GM12865 (cell line): ENCODE measurements at places on chromosomes 6 and 20.

- DNase-seq, result peak; percentile 70
Measured at GRCh38 chr20:38073307-38074071, 39.9 kb downstream of the RPRD1B start.

DNA sequence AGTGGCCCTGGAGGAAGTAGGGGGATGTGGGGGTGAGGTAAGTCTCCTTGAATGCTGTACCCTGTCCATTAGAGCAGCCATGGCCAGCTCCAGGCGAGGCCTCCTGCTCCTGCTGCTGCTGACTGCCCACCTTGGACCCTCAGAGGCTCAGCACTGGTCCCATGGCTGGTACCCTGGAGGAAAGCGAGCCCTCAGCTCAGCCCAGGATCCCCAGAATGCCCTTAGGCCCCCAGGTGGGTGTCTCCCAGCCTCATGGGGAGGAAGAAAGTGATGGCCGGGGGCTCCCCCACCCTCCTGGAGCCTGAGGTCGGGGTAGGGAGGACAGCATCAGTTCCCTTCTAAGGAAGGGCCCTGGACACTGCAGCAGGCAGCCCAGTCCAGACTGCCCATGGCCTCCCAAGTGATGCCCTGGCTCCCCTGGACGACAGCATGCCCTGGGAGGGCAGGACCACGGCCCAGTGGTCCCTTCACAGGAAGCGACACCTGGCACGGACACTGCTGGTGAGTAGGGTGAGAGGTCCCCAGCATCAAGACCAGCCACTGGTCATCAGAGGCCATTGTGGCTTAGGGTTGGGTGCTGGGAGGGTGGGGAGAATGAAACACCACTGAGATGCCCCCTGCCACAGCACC is 1.0 kb downstream of the GNRH2 start:
- no peak for DNase-seq

- DNase-seq, result no peak
Measured at GRCh38 chr20:10388597-10388996, 45.4 kb downstream of the MKKS start.

- no peak for DNase-seq
Measured at GRCh38 chr6:105952772-105953690, 133.1 kb upstream of the PRDM1 start.

DNA sequence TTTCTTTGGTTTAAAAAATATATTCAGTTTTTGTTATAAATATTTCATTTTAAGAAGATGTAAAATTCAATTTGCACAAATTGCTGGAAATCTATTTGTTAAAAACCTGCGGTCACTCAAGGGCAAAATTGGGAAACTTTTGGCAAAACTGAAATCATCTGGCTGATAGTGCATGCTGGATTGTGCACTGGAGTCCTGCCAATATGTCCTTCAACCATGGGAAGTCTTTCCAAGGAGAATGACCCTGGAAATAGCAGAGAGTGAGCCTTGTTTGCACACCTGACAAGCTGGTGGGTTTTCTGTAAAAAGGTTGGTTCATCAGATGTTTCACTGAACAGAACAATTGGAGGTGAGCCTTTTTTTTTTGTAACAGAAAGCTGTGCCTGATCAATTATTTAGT is 413.5 kb downstream of the BTBD3 start:
- no peak for DNase-seq

GRCh38 chr6:20997143-20997769 is 463.0 kb downstream of the CDKAL1 start:
- peak; percentile 5 for DNase-seq

DNA sequence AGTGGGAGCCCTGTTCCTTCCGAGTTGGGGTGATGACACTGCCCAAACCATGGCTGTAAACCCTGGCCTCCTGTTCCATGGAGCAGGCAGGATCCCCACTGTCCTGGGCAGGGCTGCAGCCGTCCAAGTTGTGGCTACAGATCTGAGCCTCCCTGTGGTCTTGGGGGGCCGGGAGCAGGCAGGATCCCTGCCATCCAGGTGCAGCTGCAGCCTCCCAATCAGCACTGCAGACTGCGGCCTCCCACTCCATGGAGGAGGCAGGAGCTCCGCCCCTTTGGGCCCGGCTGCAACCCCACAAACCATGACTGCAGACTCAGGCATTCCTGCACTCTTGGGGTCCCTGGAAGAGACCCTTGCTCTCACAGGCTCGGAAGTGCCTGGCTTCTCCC is 872.1 kb upstream of the GJE1 start:
- DNase-seq, result no peak

- DNase-seq, result no peak
Measured at GRCh38 chr6:24927985-24928745, 7.6 kb downstream of the RIPOR2 start.

DNA sequence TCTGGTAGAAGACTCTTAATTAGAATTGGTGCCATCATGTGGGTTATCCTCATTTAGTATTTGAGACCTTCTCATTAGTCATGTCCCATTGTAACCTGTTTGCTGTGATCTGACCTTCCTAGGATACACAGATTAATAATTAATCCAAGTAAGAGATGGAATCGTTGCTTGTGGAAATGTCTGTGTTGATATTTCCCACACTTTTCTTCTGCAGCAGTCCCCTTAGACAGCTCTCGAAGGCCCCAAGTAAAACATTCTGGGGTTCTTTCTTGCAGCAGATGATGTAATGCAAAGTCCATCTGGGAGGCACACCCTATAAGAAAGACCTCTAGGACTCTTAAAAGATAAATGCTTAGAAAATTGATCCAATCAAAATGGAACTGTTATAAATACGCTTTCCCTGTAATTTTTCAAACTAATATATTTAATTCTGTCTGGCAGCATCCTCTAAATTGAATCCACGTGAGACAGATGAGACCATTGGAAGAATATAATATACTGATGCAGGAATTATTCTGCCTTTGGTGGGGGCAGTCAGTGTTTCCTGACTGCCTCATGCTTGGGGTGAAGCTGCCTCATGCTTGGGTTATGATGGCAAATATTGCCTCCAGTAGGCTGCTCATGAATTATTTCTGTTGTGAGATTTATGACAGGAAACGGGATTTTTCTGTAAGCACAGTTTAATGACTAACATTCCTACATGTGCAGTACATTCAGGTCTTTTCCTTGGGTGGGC is 54.5 kb upstream of the ARMC2 start:
- DNase-seq, result no peak

DNA sequence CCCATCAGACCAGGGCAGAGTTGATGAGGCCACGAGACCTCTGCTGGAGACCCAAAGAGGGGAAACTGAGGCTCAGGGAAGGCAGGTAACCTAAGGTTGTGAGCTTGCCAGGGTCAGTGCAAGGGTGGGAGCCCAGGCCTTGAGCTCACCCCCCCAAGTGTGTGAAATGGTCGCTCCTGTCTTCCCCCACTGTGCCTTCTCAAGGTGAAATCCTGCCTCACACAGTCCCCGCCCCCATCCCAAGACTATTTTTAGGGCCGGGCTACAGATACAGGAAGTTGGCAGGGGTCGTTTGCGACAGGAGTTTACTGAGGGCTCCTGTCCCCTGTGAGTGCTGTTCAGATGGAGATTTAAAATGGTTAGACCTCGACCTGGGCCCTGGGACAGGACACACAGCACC is 18.7 kb upstream of the GATA5 start:
- peak; percentile 33 for DNase-seq

DNA sequence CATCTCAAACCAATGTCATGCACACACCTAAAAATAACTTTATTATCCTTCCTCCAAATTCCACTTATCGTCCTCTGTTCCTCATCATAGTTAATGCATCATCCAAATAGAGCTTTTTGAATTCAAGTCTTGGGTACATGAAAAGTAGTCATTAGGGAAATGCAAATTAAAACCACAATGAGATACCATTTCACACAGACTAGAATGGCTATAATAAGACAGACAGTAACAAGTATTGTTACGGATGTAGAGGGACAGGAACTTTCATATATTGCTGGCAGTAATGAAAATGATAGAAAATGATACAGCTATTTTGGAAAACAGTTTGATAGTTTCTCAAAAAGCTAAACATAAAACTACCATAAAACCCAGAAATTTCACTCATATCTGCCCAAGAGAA is 59.1 kb downstream of the FHL5 start:
- no peak for DNase-seq

DNA sequence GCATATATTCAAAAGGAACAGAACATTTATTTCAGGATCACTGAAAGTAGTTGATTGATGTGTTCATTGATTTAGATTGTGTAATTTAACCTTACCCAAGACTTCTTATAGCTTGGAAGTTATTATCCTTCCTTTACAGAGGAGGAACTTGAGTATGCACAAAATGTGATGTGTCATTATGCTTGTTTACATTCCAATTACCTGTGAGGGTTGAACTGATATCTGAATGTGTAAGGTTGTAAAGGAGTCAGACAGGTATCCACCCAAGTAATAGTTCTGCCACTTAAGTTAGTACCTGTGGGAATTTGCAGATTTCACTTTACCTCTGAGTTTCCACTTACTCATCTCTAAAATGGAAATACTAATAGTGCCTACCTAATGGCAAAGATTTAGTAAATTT is 668.2 kb downstream of the DOK5 start:
- DNase-seq, result no peak

GRCh38 chr6:161056451-161056850 is 64.9 kb downstream of the MAP3K4 start:
- peak; percentile 18 for DNase-seq

DNA sequence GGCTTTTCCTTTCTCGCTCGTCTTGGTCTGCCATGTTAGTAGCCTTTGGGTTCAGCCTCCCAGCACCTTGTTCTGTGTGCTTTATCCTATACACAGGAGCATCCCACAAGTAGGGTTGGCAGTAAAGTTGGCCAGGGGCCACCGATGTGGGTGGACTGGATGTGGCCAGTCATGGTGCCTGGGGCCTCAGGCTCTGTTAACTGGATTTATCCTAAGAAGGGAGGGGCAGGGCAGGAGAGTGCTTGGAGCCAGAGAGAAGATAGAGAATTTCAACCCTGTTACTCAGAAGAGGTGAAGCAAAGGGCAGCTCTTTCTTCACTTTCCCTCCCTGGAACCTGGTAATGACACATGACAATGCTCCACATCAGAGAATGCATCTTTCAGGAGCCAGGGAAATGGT is 14.1 kb upstream of the SIRPB2 start:
- no peak for DNase-seq
